Upper lobe of left lung (tissue), 6 donors: ENCODE measurements at places on chromosomes 5 and 9. TPM values are rescaled to one million over a fixed set of nuclear protein-coding genes. Genes with fewer than 3 reads are reported as not detected.

GRCh38 chr5:1152771-1153282 lies 41.0 kb upstream of the SLC12A7 start:
- DNase-seq: no peak

OR1N2 gene
- not detected for total RNA-seq

- DNase-seq: no peak
Observed at GRCh38 chr9:136617746-136618579, 44.8 kb upstream of the EGFL7 start.

- DNase-seq: no peak
Observed at GRCh38 chr9:81871695-81872094, 56.5 kb upstream of the SPATA31D4 start.

NIPAL4 gene
- total RNA-seq: not detected

NTMT1 gene
- 37.7 TPM for total RNA-seq

- peak; percentile 91 for DNase-seq
Observed at GRCh38 chr9:137168904-137169856, 671 bp downstream of the LRRC26 start.

CTXN3 gene
- total RNA-seq: not detected

- no peak for DNase-seq
Observed at GRCh38 chr9:74760031-74760700, 127.6 kb downstream of the TRPM6 start.

SLC36A3 gene
- total RNA-seq: not detected

TJP2 gene
- 196 TPM for total RNA-seq

ORM2 gene
- total RNA-seq: 5.5 TPM

DNA sequence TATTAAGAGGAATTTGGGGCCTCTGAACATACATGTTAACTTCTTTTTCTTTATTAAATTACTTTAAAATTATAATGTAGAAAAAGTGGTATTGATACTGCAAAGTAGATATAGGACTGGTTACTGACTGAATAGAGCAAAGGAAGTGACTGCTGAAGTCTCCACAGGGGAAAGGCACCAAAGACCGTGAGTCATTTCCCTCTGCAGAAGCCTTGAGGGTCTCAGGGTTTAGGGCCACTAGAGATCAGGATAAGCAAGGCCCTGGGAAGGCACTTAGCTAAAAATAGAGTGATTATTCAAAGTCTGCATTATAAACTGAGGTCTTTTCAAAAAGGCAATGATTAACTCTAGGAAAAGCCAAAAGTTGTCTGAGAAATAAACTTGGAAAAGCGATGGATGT lies 44.7 kb upstream of the ITGA1 start:
- DNase-seq: no peak

SV2C gene
- total RNA-seq: 0.15 TPM

- no peak for DNase-seq
Observed at GRCh38 chr9:72880821-72881220, 72.0 kb downstream of the ALDH1A1 start.

DNA sequence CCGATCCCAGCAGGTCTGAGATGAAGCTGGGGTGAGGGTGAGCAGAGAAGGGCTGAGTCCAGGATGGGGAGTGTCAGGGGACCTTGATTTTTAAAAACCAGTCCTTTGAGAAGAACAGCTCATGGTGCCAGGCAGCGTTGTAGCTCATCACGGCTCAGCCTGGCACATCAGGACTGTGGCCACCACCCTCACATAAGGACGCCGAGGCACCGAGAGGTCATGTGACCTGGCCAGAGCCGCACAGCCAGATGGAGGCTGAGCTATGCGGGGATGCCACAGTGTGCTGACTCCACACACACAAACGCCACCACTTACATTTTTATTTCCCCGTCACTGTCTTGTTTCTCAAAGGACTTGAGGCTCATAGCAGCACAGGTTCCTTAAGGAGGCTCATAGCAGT lies 32.9 kb upstream of the CEP72 start:
- no peak for DNase-seq

DNA sequence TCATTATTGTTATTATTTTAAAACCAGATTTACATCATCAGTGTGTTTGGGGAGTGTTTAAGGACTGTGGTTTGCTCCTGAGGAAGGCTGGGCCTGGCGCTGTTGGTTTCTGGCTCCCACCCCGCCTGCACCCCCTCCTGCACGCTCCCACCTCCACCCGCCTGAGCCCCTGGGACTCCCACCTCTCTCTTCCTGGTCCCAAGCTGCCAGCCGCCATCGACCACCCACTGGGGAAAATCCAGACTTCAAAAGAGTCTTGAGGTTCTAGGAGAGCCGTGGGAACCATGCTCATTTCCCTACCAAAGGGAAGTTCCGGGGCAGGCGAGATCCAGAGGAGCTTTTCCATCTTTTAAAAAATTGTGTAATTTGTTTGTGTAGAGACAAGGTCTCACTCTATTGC lies 35.0 kb upstream of the FUBP3 start:
- DNase-seq: no peak

- DNase-seq: no peak
Observed at GRCh38 chr9:9283159-9283986, 1329.4 kb downstream of the PTPRD start.

- DNase-seq: peak; percentile 88
Observed at GRCh38 chr9:107340920-107341632, 58.0 kb downstream of the RAD23B start.

GRCh38 chr9:134644725-134645606 lies 3.4 kb downstream of the COL5A1 start:
- DNase-seq: peak; percentile 85

- DNase-seq: no peak
Observed at GRCh38 chr5:168165221-168165914, 126.1 kb upstream of the WWC1 start.

ZFP62 gene
- 30.4 TPM for total RNA-seq

DNA sequence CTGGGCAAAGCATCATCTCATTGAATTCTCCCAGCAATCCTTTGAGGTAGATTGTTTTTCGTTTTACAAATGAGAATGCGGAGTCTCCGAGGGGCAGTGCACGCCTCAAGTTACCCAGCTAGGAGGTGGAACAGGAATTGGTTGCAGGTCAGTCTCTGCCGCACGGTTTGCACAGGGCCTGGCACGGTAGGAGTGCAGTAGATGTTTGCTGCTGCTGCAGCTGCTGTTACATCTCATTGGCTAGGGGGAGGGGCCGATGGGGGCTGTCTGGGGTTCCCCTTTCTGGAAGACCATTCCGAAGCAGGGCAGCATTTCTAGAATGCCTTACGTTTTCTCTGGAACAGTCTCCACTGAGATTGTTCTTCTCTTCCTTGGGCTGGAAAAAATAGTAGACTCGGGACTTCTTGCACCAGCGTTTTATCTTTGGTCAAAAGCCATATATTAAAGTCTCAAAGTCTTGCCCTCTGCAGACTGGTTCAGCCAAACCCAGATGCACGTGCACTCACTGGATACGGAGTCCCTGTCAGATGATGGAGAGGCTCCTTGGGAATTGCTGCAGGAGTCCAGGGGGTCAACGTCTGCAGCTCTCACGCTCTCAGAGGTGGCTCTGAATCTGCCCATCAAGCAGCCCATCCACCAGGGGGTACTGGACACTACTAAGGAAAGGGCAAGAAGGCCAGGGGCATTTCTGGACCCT lies 1.2 kb downstream of the USP20 start:
- peak; percentile 36 for DNase-seq

DNA sequence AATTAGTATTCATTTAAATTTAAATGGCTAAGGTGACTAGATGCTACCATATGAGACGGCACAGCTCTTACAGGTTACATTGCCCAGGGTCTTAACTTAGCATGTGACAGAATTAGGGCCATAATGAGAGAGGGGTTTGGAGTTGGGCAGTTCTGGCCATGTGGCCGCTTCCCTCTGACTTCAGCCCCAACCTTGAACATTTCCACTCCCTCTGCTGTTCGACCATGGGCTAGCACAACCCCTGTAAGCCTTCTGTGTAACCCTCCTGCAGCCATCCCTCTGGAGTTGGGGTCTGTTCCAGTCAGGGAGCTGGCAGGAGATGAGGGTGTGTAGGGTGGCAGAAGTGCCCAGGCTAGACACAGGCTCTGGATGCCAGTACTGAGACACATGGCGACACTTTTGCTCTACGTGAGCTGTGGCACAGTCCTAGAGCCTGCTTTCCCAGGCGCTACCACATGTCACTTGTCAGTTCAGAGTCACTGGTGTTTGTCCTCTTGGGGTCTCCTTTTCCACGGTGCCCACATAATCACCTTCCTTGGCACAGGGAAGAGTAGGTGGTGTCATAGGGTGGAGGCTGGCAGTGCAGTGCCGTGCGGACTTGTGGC lies 128.7 kb upstream of the PITX1 start:
- no peak for DNase-seq

SPOUT1 gene
- total RNA-seq: 57.1 TPM

RASGRF2 gene
- 10.5 TPM for total RNA-seq

DNA sequence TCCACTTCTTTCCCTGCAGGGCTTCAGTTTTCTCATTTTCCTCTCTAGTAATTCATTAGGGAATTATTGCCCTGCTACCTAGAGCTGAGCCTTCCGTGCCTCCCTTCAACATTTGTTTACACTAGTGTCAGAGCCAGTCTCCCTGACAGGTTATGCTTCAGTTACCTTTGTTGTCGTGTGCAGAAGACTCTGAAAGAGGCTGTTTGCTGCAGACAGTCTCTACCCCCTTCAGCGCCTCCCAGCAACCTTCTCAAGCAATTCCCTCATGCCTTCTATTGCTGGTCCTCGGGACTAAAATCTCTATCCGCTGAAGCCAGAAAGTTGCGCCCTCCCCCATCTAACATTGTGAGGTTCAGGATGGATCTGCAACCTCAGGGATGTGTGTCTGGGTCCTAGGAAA lies 12.8 kb downstream of the RALGPS1 start:
- DNase-seq: no peak

SLC24A2 gene
- total RNA-seq: not detected

PIP5KL1 gene
- 22.5 TPM for total RNA-seq

DNA sequence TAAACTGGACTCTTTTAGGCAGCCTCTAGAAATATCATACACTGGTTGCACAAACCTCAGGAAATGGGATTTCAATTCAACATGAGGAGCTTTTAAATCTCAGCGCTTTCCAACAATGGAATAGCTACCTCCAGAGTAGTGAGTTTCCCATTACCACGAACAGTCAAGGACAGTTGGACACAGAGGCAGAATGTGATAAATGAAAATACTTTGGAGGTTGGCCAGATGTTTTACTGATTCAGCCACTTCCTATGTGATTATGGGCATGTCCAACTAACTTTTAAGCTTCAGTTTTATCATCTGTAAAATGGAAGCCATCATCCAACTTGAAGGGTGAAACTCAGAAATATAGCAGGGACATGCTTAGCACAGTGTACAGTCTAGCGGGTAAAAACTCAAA lies 2.1 kb downstream of the FBXW2 start:
- DNase-seq: no peak

DNA sequence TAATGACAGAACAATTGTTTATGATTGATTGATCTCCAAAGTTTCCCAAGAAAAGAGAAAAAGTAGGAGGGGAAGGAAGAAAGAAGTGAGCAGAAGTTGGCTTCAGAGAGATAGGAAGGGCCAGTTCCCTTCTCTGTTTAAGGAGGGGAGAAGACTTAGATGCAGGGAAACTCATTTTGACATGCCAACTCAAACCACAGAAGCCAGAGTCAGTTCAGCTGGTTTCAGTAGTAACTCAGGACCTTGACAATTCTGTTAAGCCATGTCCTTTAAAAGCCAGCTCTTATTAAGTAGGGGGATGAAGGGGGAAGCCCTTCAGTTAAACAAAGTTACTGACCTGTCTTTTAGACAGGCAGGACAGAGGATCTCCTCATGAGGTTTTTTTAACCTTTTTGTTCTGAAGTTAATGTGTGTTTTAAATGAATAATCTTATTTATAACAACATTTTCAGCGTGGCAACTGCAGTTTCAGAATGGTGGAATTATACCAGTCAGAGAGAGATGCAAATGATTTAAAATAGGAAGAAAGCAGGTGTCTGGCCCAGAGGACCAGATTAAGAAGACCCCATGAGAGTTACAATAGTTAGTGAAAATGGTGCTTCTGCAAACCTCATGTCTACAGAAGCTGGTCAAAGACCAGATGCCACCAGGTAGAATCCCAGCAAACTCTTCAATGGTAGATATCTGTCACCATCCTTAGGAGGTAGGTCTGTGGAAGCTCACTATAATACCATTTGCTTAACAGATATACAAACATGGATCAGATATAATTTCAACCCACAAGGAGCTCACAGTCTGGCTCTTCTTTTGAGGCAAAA lies 29.3 kb upstream of the ABL1 start:
- DNase-seq: no peak
